ENCODE measurements at places on chromosomes 11 and 22.

DNA sequence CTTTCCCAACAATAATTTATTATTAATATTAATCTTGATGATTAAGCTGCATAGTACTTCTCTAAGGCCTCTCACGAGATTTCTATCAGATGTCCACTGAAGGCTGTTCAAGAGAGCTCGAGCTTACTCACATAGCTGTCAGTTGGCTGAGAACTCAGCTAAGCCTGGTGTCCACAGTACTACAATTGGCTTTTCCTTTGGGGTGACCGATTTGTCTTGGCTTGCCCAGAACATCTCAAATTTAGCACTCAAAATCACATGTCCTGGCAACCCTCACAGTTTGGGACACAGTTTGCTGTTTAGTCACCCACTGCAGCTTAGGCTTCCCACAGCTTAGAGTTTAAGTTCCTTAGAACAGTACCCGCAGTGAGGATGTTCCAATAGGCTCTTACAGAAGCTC, 96.5 kb downstream of the LUZP2 start:
- no peak for DNase-seq

DNA sequence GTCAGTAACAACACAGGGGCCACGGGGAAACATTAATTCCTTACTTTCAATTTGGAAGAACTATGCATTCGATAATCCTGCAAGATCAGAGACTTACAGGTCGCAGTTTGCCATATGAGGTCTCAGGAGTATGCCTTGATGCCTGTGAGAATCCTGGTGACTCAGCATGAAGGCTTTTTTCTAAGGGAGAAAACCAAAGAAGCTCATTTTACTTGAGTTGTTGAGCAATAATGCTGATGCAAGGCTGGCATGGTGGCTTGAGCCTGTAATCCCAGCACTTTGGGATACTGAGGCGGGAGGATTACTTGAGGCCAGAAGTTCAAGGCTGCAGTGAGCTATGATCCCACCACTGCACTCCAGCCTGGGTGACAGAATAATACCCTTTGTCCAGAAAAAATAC, 26.6 kb downstream of the ATG16L2 start:
- no peak for DNase-seq

- no peak for DNase-seq
Measured at GRCh38 chr11:61028135-61028729, 56.8 kb downstream of the CD6 start.

DNA sequence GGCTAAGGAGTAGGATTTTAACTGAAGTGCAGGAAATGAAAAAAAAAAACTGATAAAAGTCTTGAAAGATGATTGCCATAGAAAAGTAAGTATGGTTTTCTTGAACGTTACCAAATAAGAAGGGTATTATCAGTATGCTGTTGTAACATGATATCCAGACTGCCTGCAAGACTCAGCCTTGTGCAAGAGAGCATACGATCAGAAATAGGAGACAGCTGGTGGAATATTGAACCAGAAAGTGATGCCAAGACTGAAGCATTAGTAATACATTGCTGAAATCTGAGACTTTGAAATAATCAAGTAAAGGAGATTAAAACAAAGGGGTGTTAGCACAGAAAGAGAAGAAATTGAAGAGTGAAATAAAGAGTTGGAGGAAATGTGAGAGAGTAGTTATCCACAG, 452.7 kb upstream of the CNTN5 start:
- DNase-seq = no peak

All from stimulated activated CD8-positive, alpha-beta memory T cell treated with anti-CD3 and anti-CD28 coated beads, Interleukin-4, amount 100 ng/mL, for 1 hour (primary cell).